Renal pelvis (tissue), 12 donors: ENCODE measurements at places on chromosomes 12 and 14.
A peak's percentile ranks its signal among the peaks of the same experiment; 100 is the strongest.

- no peak for DNase-seq
Measured at GRCh38 chr12:93335603-93336162, 42.0 kb upstream of the NUDT4 start.

DNA sequence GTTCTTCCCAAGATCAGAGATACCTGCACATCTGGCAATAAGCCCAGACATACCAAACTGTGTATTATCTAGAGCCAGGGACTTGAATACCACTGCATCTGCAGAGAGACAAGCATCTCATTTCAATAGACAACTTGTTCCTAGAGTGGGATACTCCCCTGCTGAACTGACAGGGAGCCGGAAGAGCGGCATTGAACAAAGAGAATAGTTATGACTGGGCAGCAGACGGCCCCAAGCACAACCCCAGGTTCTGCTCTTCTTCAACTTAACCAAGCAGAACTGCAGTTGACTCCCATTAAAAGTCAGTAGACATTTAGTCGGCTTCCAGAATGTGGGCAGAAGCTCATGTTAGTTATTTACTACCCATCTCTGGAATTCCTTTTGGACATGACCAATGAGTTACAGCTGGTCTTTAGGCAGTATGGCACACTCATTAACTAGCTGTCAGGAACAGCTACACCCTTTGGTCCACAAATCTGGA lies 112.9 kb downstream of the HMGA2 start:
- DNase-seq: peak; percentile 79

DNA sequence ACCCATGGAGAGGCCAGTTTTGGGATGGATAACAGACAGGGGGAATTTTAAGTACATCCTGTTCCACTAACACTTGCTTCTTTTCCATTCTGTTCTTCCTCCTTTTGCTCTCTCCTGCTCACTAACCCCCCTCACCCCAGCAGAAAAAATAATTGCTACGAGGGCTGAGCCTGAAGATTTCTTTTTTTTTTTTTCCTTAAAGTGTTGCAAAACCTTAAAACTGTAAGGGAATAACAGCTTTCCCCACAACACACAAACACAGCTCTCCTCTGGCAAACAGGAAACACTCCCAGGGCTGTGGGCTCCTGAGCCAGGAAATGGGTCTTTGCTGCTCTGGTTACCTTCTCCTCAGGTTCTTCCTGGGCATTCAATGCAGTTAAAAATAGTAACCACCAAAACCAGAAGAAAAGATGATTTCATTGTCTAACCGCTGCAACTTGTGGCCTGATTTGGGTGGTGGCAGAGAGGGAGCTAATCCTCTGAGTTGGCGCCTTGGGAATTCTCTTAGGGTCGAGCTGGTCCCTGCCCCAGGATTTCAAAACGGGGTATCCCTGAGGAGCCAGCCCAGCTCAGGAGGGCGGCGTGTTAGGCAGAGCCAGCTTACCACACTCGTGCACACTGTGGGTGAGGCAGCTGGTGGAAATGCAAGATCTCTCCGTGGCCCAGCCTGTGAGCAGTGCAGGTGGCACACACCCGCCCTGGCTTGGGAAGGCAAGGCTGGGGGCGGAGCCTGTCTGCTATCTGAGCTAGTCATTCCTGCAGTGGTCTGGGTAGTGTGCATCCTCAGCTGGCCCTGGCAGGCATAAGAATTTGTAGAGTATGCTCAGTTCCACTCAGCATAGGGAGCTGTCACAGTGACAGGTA lies 17.1 kb upstream of the EMP1 start:
- DNase-seq: no peak

GRCh38 chr12:25056486-25057130 lies 107.7 kb upstream of the BCAT1 start:
- DNase-seq: no peak

GRCh38 chr14:61244009-61244408 lies 37.1 kb downstream of the TMEM30B start:
- DNase-seq: no peak

- DNase-seq: no peak
Measured at GRCh38 chr14:98328496-98328895, 943.5 kb downstream of the BCL11B start.

GRCh38 chr12:67112586-67112985 lies 156.6 kb upstream of the CAND1 start:
- DNase-seq: no peak

DNA sequence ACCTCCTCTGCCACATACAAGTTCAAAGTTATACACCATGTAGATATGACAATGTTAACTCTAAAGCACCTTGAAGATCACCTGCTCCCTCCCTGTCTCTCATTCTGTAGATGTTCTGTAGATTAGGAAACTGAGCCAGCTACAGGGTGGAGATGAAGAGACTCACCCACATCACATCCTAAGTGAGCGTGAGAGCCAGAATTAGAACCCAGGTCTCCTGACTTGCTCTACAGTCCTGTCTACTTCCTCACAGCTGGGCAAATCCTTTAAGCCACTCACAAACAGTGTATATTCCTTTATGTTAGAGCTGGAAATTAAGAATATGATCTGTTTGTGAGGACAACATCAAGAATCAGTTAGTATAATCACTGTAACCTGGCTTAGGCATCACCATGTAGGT lies 1.8 kb downstream of the APPL2 start:
- DNase-seq: no peak

DNA sequence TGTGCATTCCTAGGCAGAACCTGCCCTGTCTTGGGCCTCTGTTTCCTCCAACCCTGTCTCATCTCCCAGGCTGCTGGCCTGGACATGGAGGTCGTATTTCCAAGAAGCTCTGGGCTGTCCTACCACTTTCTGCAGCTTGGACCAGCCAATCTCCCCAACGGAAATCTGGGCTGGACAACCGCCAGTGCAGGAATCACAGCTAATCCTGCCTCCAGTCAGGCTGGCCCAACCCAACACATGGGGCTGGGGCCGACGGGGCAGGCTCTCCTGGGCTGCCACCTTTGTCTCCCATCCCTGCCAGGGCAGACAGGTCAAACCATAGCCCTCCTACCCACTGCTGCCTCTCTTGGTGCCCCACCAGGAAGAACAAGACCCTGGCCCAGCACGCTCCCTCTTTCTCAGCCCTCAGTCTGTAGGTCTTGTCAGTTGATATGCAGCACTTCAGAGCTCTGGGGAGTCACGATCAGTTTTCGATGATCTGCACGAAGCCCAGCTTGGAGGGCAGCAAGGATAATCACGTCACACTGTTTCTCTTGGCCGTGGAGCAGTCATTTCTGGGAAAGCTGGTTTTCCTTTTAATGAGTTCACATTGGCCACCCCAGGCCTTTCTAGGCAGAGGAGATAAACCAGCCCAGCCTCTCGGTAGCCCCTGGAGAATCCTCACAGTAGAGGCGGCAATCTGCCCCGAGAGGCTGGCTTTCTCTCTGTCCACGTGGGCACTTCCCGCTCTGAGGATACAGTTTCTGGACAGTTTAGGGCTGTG lies 195.2 kb upstream of the PRMT8 start:
- DNase-seq: no peak

- no peak for DNase-seq
Measured at GRCh38 chr12:116803013-116803736, 65.1 kb downstream of the RNFT2 start.

GRCh38 chr14:56806760-56807159 lies 3.5 kb downstream of the OTX2 start:
- no peak for DNase-seq

GRCh38 chr12:108337235-108338223 lies 1.6 kb downstream of the CMKLR1 start:
- DNase-seq: no peak

GRCh38 chr12:54417712-54418440 lies 1.2 kb downstream of the ITGA5 start:
- no peak for DNase-seq

DNA sequence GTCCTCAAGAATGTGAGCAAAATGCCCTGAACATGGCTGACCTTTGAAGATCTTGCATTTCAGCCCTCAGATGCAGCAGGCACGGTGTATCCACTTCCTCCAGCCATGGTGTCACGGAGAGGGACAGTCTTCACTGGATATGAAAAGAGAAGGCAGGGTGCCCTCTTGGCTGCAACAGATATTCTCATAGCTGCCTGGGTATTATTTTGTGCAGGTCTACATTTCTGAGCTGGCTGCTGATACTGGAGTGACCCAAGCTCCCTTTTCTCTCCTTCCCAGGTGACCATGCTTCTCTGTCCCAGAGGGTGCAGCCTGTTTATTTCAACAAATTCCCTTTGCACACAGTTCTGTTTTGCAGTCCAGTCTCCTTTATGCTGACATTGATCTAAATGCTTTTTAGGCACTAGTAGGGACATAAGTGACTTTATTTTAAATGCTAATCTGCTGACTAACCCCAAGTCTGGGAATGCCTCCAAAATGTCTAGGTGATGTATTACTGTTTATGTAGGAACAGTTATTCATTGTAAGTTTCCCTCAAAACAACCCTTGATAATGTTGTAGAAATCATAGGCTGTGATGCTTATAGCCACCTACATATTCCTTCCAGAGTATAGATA lies 17.4 kb upstream of the PYGL start:
- DNase-seq: peak; percentile 89

GRCh38 chr12:120076651-120077050 lies 39.9 kb downstream of the RAB35 start:
- no peak for DNase-seq
